ENCODE measurements at places on chromosomes 5 and 9. TPM values are rescaled to one million over a fixed set of nuclear protein-coding genes. Genes with fewer than 3 reads are reported as not detected.

FBP2 gene
- total RNA-seq, result not detected

PCDHB12 gene
- total RNA-seq, result 0.44 TPM

MSMP gene
- total RNA-seq, result 1.4 TPM

NMRK1 gene
- total RNA-seq, result 16.0 TPM

FAM221B gene
- not detected for total RNA-seq

GABRA1 gene
- total RNA-seq, result not detected

LRRC14B gene
- total RNA-seq, result 0.82 TPM

GTF3C5 gene
- 47.7 TPM for total RNA-seq

ZNF879 gene
- total RNA-seq, result 5.9 TPM

ADRB2 gene
- total RNA-seq, result 1.0 TPM

GRM6 gene
- not detected for total RNA-seq

MSX2 gene
- 8.5 TPM for total RNA-seq

LMBRD2 gene
- 7.1 TPM for total RNA-seq

CCNI2 gene
- total RNA-seq, result 0.49 TPM

MCCC2 gene
- 74.1 TPM for total RNA-seq

NUTM2G gene
- not detected for total RNA-seq

DNA sequence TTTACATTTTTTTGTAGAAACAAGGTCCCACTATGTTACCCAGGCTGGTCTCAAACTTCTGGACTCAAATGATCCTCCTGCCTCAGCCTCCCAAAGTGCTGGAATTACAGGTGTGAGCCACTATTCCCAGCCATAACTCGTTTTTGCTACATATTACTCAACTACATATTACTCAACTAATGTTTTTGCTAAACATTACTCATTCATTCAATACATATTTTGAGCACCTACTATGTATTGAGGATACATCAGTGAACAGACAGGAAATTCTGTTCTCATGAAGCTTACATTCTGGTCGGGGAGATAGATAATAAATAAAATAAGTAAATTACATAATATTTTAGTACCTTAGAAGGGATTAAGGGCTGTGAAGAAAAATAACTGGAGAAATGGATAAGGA lies 34.9 kb upstream of the STOM start:
- DNase-seq, result no peak

GRCh38 chr5:55541056-55541635 lies 6.4 kb upstream of the PLPP1 start:
- no peak for DNase-seq

- no peak for DNase-seq
These were observed 42.8 kb upstream of the LHFPL2 start for GRCh38 chr5:78691084-78691960.

DNA sequence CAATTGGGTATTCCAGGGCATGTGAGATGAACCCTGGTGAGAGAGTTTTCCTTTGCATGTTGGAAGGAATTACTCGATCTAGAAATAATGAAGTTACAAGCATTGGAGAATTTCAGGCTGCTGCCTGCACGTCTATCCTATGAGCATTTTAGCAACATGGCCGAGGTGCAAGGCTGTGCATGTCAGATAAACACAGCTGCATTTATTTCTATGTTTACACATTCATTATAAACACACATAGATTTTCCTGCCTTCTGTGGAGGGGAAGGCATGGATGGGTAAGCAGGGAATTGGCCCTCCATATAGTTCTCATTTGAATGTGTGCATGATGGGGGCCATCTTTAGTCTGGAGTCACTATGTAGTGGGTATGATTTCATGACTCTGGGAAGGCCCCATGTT lies 42.3 kb downstream of the AOPEP start:
- DNase-seq, result no peak

- DNase-seq, result no peak
These were observed 599.7 kb downstream of the CAAP1 start for GRCh38 chr9:26292943-26293342.

- no peak for DNase-seq
These were observed 31.9 kb downstream of the BARHL1 start for GRCh38 chr9:132614324-132614723.

DNA sequence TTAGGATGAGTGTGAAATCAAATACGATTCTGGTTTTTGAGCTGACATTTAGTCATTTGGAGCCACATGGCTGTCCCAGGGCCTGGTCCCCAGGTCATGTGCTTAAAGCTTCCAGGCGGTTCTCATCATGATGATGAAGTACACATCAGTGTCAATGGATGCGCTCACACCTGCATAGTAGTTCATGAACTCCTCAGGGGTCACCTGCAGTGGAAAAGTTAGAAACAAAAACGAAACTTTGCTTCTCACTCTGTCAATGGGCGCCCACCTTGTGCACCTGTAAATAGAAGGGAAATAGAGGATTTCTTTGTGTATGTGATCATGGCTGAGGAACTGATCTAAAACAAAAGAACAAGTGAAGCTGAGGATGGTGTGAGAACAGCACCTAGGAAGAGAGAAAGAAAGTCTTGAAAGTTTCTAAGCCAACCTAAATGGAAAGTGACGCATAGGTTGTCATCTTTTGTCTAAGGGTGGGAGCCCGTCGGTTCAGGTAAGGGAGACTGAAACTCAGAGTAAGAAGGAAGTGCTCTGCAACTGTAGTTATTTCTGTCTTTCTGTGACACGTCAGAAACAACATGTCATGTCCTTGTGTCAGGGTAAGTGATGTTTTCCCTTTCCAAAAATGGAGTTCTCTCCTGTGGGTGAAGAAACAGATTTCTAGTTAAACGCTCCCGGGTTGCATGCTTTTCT lies 33.8 kb downstream of the CAPSL start:
- no peak for DNase-seq

- peak; percentile 24 for DNase-seq
These were observed 1.1 kb upstream of the TENT4A start for GRCh38 chr5:6712142-6712576.

- no peak for DNase-seq
These were observed 45.1 kb upstream of the PUM3 start for GRCh38 chr9:2889023-2889422.

DNA sequence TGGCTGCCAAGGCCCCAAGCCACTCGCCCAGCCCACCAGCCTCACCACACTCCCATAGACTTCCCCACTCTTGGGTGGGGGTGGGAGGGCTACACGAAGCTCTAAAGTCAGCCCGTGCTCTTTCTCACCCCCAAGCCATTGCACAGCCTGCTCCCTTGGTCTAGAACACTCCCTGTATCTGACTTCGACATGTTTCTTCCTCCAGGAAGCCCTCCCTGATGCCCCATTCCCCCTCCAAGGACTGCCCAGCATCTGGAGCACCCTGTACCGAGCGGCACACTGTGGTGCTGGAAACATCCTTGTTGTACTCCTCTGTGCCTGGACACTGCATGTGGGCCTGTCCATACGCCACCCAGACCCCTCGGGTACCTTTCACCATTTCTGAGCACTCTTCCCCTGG lies 49.4 kb upstream of the KCNMB1 start:
- no peak for DNase-seq

DNA sequence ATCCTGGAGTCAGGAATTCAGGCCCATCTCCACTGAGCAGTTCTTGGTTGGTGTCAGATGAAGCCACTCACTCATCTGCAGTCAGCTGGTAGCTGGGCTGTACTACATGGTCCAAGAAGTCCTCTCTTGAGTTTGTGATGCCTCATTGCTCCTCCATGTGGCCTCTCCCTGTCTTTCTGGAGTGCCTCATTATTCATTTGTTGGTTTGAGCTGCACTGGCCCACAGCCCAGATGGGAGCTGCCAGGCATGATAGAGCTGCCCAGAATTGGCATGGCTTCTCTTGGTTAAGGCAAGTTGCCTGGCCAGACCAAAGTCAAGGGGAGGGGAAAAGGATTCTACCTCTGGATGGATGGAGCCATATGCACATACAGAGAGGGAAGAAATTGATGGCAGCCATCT lies 8.0 kb downstream of the PTCD2 start:
- no peak for DNase-seq

GRCh38 chr5:71809446-71809845 lies 90.4 kb downstream of the CARTPT start:
- DNase-seq, result no peak

GRCh38 chr9:92208693-92209524 lies 84.6 kb downstream of the IARS1 start:
- DNase-seq, result no peak

DNA sequence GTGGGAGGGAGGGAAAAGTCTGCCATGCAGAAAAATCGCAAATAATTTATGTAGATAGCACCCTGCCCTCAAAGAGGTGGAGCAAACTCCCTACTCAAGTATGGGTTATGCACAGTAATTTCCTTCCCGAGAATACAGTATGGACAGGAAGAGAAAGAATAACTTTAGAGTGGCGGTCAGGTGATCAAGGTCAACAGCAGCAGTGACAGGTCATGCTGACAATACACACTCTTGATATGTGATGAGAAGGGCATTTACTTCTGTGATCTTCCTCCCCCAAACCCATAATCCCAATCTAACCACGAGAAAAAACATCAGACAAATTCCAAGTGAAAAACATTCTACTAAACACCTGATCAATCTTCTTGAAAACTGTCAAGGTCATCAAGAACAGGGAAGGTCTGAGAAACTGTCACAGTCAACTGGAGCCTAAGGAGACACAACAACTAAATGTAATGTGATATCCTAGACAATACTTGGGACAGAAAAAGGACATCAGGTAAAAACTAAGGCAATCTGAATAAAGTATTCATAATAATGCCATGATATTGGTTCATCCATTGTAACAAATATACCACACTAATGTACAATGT lies 11.7 kb downstream of the BICD2 start:
- DNase-seq, result no peak

- no peak for DNase-seq
These were observed 56.7 kb upstream of the FST start for GRCh38 chr5:53423724-53424123.

GRCh38 chr5:71864730-71865601 lies 145.9 kb downstream of the CARTPT start:
- no peak for DNase-seq

GRCh38 chr9:115691693-115692092 lies 461.9 kb upstream of the PAPPA start:
- no peak for DNase-seq

DNA sequence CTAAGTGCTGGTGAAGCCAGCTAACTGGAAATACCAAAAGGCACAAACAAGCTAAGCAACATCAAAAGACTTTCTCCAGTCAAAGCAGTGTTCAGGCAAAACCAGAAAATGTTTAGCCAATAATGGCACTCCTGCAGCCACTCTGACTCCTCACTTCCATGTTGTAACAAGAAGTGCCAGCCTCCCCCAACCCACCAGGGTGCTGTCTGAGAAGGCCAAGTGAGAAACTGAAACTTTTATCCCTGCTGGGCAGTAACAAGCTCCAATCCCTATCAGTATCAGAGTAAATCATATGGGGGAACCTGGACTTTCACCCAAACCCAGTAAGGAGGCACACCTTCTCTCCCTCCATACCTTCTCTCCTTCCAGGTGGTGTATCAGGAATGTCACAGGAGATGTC lies 414.8 kb upstream of the NMUR2 start:
- no peak for DNase-seq

GRCh38 chr9:98191671-98192502 lies 550 bp downstream of the CORO2A start:
- no peak for DNase-seq

- DNase-seq, result no peak
These were observed 131.3 kb downstream of the ZDHHC21 start for GRCh38 chr9:14561929-14562405.

GRCh38 chr5:171897231-171897630 lies 109.2 kb downstream of the FBXW11 start:
- no peak for DNase-seq

- no peak for DNase-seq
These were observed 1.4 kb downstream of the TBC1D9B start for GRCh38 chr5:179906294-179906794.

DNA sequence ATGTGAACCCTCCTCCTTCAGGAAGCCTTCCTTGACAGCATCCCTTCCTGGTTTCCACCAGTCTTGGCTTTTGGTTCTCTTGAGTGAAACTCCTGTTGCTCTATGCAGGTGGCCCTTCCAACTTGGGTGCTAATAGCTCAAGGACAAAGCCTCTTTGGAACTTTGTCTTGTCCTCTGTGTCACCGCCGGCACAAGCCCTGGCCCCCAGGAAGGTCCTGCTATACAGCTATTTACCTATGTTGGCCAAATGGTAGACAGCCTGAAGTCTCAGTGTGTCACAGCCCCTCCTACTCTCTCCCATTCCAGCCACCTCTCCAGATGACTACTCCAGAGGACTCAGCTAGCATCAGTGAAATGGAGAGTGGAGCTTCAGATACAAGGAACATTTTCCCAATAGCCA lies 94.7 kb upstream of the ZNF618 start:
- DNase-seq, result no peak

GRCh38 chr5:150135557-150136304 lies 19.9 kb downstream of the PDGFRB start:
- no peak for DNase-seq

DNA sequence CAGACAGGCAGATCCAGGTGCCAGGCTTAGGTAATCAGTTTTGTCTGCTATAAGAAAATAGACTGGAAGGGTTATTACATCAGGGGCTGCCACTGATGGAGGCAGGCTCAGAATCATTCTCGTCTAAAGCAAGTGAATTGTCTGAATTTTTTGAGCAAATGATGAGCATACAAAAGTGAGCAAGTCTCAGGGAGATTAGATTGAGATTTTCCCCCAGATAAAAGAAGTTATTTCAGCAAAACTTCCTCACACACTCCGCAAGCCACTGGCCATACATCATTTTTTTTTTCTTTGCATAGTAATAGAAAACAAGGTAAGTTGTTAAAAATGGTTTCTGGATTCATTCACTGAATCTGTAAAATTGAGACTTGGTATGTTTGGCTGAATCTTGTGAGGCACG lies 52.9 kb downstream of the ZNF462 start:
- DNase-seq, result no peak

- DNase-seq, result no peak
These were observed 457.5 kb downstream of the KIF4B start for GRCh38 chr5:155471027-155471426.

GRCh38 chr9:113361304-113362018 lies 12.1 kb downstream of the BSPRY start:
- no peak for DNase-seq

DNA sequence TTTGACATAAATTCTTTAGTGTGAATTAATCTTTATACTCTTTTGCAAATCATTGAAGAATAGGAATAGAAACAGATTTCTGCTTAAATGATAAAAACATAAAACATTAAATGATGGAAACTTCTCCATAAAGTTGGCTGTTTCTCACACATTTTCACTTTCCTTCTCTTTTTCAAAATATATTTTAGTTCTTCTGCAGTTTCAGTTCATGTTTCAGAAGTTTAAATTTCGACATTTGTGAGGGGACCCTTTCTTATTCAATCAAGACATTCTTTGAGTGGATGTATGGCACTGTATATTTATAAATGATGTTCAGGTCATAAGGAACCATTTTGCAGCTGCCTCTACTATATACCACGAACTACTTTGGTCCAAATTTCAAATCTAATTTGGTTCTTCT lies 34.6 kb downstream of the TNFAIP8 start:
- no peak for DNase-seq

- DNase-seq, result peak; percentile 4
These were observed 98.4 kb downstream of the FBXL7 start for GRCh38 chr5:15598294-15598902.

DNA sequence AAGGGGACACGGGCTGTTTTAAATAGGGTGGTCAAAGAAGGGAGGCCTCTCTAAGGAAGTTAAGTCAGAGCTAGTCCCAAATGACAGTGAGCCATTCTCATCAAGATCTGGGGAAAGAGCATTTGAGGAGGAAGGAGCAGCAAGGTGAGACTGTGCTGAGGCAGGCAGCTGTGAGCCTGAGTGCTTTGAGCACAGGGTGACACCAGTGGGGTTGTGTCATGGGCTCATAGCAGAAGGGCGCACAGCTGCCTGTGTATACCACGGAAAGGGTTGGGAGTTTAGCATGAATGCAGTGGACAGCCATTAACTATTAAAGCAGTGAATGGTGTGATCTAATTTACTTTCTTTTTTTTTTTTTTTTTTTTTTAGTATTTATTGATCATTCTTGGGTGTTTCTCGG lies 19.2 kb downstream of the DMRT1 start:
- DNase-seq, result no peak

All from Panc1 (cell line).